ENCODE measurements at places on chromosomes 4 and X.

DNA sequence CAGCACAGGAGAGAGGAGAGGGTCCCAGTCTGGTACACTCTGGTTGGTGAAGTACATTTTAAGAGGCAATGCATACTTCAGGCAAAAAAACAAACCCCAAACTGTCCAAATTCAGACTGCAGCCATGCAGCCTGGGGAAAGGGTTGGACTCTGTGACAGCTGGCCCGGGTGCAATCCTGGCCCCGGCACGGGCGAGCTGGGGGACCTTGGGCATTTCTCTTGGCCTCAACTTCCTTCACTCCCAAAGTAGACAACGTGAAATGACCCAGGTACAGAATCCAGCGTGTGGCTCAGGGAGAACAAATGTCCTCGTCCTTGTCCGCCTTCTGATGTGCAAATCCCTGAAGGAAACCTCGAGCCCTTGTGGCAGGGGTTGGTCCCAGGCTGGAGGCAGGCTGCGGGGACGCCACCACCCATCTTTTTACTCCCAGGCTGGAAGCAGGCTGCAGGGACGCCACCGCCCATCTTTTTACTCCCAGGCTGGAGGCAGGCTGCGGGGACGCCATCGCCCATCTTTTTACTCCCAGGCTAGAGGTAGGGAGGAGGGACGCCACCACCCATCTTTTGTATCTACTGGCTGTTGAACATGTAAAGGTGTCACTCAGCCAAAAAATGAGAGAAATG is 62.3 kb downstream of the ACOX3 start:
- DNase-seq, result no peak

DNA sequence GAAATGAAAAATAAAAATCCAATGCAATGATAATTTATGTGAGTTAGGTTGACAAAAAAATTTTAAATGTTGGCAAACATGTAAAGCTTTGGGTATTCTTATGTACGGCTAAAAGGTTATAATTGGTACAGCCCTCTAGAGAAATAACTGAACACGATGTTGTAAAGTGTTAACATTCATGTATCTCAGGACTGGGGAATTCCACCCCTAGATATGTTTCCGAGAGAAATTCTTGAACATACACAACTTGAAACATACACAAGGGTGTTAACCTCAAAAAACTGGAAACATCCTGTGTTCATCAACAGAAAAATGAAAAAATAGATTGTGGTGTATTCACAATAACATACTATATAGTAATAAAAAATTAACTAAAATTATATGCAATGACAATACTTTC is 91.8 kb downstream of the CHM start:
- no peak for DNase-seq

GRCh38 chrX:19728915-19729314 is 158.5 kb downstream of the SH3KBP1 start:
- no peak for DNase-seq

- no peak for DNase-seq
Observed at GRCh38 chr4:85376285-85376684, 98.7 kb upstream of the ARHGAP24 start.

- no peak for DNase-seq
Observed at GRCh38 chr4:19030048-19030447, 1008.5 kb upstream of the LCORL start.

DNA sequence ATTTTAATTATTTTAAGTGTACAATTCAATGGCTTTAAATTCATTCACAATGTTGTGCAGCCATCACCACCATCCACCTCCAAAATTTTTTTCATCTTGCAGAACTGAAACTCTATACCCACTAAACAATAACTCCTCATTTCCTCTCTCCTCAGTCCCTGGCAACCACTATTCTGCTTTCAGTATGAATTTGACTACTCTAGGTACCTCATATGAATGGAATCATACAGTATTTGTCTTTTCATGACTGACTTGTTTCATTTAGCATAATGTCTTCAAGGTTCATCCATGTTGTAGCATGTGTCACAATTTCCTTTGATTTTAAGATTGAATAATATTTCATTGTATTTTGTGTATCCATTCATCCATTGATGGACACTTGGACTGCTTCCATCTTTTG is 46.9 kb downstream of the KIF4A start:
- no peak for DNase-seq
